Osteoblast (primary cell): ENCODE measurements at places on chromosomes 12 and 14. TPM values are rescaled to one million over a fixed set of nuclear protein-coding genes. Genes with fewer than 3 reads are reported as not detected.

MIPOL1 gene
- 9.0 and 9.7 TPM in 2 replicates for total RNA-seq

- peak; percentile 73 for DNase-seq
- peaks cover 4% of the 10 kb centered on the region for H3K4me1 ChIP-seq
- no peak overlapping the region for H3K27ac ChIP-seq
- H3K27me3 ChIP-seq: no peaks in the 10 kb centered on the region
- H3K36me3 ChIP-seq: no peaks in the 10 kb centered on the region
Observed at GRCh38 chr12:114799574-114800487, 115.9 kb upstream of the TBX3 start.

- no peaks in the 10 kb centered on the region for H3K36me3 ChIP-seq
- peak; percentile 65 for DNase-seq
- H3K27me3 ChIP-seq: no peaks in the 10 kb centered on the region
- H3K4me1 ChIP-seq: no peaks in the 10 kb centered on the region
Observed at GRCh38 chr12:131050463-131051154, 96.9 kb downstream of the ADGRD1 start.

DNA sequence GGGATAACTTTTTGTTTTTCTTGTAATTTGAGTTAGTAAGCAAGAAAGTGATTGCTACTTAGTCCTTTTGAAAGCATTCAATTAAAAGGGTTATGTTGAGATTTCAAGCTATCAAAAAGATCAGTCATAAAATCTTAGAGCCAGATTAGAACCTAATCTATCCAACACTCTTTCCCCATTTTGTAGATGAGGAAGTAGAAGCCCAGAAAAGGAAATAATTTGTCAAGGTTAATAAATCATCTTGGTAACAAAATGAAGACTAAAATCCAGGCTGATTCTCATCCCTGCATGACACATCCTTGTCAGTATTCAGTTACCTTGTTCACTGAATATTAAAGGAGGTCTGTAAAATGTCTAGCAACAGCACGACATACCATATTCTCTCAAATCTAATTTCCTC lies 26.5 kb downstream of the PPP1R13B start:
- no peak overlapping the region for H3K4me3 ChIP-seq
- H3K27me3 ChIP-seq: no peaks in the 10 kb centered on the region
- no peak for DNase-seq
- no peaks in the 10 kb centered on the region for H3K36me3 ChIP-seq
- H3K4me1 ChIP-seq: peaks cover 8% of the 10 kb centered on the region
- H3K27ac ChIP-seq: no peak overlapping the region

RPS26 gene
- total RNA-seq: 162 and 459 TPM in 2 replicates
